ENCODE measurements at places on chromosomes 11 and 22.

- H3K4me3 ChIP-seq: no peak overlapping the region
- no peaks in the 10 kb centered on the region for H3K36me3 ChIP-seq
- no peaks in the 10 kb centered on the region for H3K27me3 ChIP-seq
- H3K4me1 ChIP-seq: no peaks in the 10 kb centered on the region
- H3K27ac ChIP-seq: no peak overlapping the region
- DNase-seq: no peak
Measured at GRCh38 chr11:72609045-72609444, 65.2 kb downstream of the PDE2A start.

- no peaks in the 10 kb centered on the region for H3K4me1 ChIP-seq
- H3K36me3 ChIP-seq: no peaks in the 10 kb centered on the region
- no peak overlapping the region for H3K4me3 ChIP-seq
- no peak overlapping the region for H3K27ac ChIP-seq
Measured at GRCh38 chr11:32148895-32149294, 58.0 kb downstream of the RCN1 start.

- no peaks in the 10 kb centered on the region for H3K27me3 ChIP-seq
- H3K36me3 ChIP-seq: peaks cover 42% of the 10 kb centered on the region
- DNase-seq: no peak
Measured at GRCh38 chr11:72309074-72309598, 65.2 kb upstream of the PHOX2A start.

- H3K27me3 ChIP-seq: no peaks in the 10 kb centered on the region
- no peak overlapping the region for H3K27ac ChIP-seq
- H3K36me3 ChIP-seq: no peaks in the 10 kb centered on the region
- DNase-seq: no peak
- H3K4me1 ChIP-seq: no peaks in the 10 kb centered on the region
Measured at GRCh38 chr11:27291954-27292636, 70.9 kb downstream of the CCDC34 start.

DNA sequence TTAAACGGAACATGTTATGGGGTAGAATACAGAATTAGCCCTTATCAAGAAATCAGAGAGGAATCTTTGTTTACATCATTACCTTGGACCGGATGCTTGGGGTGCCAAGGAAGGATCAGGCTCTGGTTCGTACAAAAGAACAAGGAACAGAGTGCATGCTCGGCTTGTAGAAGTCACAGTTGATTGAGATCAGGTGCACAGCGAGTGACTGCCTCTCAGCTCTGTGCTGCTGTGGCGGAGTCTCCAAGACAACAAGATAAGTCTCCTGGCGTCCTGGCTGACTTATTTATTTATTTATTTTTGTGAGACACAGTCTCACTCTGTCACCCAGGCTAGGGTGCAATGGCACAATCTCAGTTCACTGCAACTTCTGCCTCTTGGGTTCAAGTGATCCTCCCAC is 31.8 kb downstream of the GLB1L2 start:
- no peak for DNase-seq
- no peaks in the 10 kb centered on the region for H3K27me3 ChIP-seq
- no peak overlapping the region for H3K27ac ChIP-seq
- H3K4me3 ChIP-seq: no peak overlapping the region
- no peaks in the 10 kb centered on the region for H3K36me3 ChIP-seq
- H3K4me1 ChIP-seq: no peaks in the 10 kb centered on the region

- H3K4me1 ChIP-seq: peaks cover 10% of the 10 kb centered on the region
- no peaks in the 10 kb centered on the region for H3K27me3 ChIP-seq
- peaks cover 46% of the 10 kb centered on the region for H3K36me3 ChIP-seq
- H3K4me3 ChIP-seq: no peak overlapping the region
- no peak overlapping the region for H3K27ac ChIP-seq
- no peak for DNase-seq
Measured at GRCh38 chr22:21622919-21623647, 6.7 kb downstream of the YDJC start.

DNA sequence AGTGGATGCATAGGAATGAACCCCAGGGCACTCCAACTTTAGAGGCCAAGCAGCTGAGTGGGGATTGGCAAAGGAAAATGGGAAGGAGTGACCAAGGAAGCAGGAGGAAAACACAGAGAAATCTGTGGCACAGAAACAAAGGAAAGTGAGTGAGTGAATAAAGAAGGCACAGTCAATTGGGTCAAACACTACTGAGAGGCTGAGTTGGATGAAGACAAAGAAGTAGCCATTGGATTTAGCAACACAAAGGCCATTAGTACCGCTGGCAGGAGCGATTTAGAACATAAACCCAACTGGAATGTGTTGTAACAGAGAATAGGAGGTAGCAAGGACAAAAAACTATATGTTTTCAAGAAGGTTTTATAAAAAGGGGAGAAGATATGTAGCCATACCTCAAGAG is 6.6 kb upstream of the NXPE1 start:
- H3K4me3 ChIP-seq: no peak overlapping the region
- DNase-seq: no peak
- H3K27ac ChIP-seq: no peak overlapping the region
- H3K4me1 ChIP-seq: no peaks in the 10 kb centered on the region
